ENCODE measurements at places on chromosomes 7 and 10. TPM values are rescaled to one million over a fixed set of nuclear protein-coding genes. Genes with fewer than 3 reads are reported as not detected.

DNA sequence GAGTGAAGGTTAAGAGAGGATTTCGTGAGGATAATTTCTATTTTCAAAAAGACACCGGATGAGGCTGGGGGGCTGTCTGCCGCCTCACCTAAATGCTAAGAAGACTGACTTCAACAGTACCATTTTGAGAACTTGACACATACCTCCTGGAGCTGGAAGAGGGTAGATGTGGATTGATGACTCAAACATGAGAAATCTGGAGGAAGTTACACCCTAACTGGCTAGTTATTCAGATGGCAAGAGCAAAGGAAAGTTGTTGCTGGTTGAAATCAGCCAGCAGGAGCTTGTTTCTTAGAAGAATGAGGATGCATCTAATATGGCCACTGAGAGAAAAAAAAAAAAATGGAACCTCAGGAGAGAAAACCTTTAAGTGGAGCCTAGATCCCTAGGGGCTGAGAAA lies 76.2 kb upstream of the KIAA1217 start:
- no peak for DNase-seq

Gene ERVW-1
- total RNA-seq, result not detected

GRCh38 chr10:64636461-64636860 lies 1115.3 kb downstream of the REEP3 start:
- DNase-seq, result no peak

- DNase-seq, result no peak
Measured at GRCh38 chr7:118657391-118658005, 433.0 kb downstream of the ANKRD7 start.

Gene ASIC3
- total RNA-seq, result 2.3 TPM

DNA sequence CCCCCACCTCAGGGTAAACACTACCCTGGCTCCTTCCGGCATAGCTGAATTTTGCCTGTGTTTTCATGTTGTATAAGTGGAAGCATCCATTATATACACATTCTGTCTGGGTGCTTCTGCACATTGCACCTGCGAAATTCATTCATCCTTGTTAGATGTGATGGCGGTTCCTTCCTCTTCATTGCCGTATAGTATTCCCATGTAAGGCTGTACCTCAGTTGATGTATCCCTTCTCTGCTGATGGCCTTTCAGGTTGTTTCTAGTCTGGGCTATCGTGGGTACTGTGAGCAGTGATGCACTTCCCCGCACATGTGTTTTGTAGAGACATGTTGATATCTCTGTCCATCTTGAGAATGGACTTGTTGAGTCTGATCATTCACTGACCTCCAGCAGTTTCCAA lies 28.9 kb downstream of the ELFN1 start:
- no peak for DNase-seq

DNA sequence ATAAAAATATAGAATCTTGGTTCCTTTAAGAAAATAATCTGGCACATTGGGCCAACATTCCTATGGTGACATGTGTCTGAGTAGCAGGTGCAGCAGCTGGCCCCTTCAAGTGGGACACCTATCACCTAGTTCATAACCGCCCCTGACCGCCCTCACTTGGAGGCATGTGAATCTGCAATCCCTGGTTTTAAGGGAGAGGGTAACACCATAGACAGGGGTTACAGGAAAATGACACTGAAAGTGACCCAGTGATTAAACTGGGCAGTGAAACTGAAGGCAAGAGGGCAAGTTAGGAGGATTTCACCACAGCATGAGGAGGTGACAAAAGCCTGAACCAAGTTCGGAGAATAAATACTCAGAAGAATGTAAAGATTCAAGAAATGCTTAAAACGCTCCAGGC lies 1.1 kb downstream of the RSU1 start:
- no peak for DNase-seq

Gene OR2A2
- not detected for total RNA-seq

GRCh38 chr7:139699640-139700504 lies 77.9 kb downstream of the HIPK2 start:
- DNase-seq, result no peak

GRCh38 chr10:68856352-68856751 lies 29.0 kb downstream of the STOX1 start:
- no peak for DNase-seq

DNA sequence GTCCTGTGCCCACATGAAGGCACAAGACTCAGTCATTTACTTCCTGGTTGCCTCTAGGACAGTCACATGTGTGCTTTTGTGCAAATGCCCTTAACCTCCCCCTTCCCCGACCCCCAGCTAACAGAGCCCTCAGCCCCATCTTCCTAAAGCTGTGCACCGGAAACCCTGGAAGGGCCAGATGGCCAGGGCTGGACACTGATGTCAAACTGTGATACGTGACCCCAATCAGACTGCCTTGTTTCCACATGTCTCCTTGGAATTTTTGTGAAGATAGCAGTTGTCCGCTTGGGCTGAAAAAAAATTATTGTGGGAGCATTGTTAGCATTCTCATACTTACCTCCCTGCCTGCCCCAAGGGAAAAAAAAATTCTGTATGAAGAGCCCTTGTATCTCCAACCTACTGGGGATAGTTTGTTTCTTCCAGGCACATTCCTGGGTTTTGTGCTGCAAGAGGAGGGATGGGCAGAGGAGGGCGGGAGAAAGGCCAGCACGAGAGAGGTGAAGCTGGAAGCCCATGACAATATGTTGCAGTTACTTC lies 17.0 kb upstream of the ADAM12 start:
- no peak for DNase-seq

- DNase-seq, result no peak
Measured at GRCh38 chr10:20289070-20289828, 473.0 kb downstream of the PLXDC2 start.

- no peak for DNase-seq
Measured at GRCh38 chr7:50228148-50228547, 76.4 kb upstream of the IKZF1 start.

Gene MCM10
- total RNA-seq, result 2.0 TPM

GRCh38 chr7:43495572-43495971 lies 87.3 kb upstream of the STK17A start:
- DNase-seq, result no peak

Gene ANKRD22
- 0.59 TPM for total RNA-seq

Gene CFAP43
- total RNA-seq, result 0.32 TPM

Gene PPIA
- total RNA-seq, result 1,313 TPM

- no peak for DNase-seq
Measured at GRCh38 chr10:76086761-76087639, 655.6 kb downstream of the LRMDA start.

DNA sequence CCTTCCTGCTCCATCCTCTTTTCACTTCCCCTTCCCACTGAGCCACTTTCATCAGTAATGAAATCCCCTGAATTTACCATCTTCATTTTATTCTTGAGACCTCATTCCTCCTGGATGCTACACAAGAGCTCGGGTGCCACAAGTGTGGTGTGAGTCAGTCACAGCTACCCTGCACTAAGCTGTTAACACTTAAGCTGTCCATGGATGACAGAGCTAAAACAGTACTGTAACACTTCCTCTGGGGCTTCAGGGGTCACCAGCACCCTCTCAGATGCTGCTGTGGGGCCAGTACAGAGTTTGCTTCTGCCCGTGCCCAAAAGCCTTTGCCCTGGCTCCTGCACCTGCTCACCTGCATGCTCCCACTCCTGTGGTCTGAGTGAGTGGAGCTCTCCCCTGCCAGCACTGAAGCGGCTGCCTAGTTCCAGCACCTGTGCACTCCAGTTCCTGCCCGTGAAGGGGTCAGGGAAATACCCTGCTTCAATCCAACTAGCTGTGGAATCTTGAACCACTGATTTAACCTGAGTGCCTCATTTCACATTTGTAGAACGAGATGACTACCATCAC lies 71.9 kb downstream of the POT1 start:
- no peak for DNase-seq

GRCh38 chr10:62077330-62078015 lies 176.0 kb downstream of the ARID5B start:
- DNase-seq, result no peak

DNA sequence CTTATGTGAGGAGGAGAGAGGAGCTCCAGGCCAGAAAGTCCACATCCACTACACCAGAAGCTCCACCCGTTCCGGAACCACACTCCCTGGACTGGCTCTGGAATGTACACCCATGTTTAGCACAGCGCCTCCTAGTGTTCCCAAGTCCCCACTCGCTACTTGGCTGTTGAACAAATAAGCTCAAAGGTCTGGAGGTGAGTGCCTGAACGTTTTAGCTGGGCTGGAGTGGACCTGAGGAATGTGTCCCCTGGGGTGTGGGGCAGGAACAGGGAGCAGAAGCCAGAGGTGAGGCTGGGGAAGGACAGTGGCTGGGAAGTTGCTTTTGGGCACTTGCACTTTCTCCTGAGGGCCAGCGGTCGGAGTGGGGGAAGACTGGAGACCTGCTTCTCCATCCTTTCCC lies 164.1 kb upstream of the CDCA7L start:
- DNase-seq, result no peak

Gene WASL
- total RNA-seq, result 27.8 TPM

GRCh38 chr7:130009848-130010688 lies 41.1 kb downstream of the ZC3HC1 start:
- no peak for DNase-seq

Gene PAPOLB
- 0.33 TPM for total RNA-seq

DNA sequence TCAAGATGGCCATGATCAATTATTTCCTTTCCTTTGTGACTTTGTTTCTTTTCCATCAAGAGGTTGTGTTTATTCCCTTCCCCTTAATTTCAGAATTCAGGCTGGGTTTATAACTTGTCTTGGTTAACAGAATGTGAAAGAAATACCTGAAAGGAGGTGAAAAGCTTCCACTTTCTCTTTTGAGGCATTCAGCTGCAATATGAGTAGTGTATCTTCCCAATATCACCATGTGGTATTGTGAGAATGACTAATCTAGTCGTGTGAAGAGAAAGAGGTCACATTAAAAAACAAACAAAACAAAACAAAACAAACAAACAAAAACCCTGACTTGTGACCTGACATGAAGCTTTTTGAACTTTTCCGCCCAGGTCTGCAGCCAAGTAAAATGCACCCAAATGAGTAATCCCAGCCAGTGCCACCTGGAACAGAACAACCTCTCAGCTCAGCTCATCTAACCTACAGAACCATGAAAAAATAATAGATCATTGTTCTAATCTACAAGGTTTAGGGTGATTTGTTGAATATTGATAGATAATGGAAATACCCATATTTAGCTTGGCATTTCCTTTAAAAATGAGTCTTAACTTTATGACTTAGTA lies 70.8 kb upstream of the TEX47 start:
- DNase-seq, result no peak

DNA sequence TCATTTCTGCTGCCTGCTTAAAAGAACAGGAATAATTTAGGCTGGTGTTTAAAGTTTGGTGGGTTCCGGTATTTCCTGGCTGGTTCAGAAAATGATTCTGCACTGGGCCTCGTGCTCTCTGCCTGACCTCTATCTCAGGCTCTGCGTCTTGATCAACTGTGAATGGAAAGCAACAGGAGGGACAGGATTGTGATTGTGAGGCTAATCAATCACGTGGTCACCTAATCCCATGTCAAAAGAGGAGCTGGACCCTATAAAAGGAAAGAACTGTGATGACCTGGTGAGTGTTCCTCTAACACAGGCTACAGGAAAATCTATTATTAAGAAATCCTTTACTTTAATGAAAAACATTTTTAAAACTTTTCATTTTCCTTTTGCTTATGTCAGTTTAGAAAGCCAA lies at the start of gene DHX32:
Gene DHX32 (minus strand): TSS at position 101 of the 400 bp plus-strand sequence. CDS start 468 bp downstream, outside the sequence.
- DNase-seq, result no peak

GRCh38 chr10:54702583-54703485 lies 98.2 kb downstream of the PCDH15 start:
- DNase-seq, result no peak

DNA sequence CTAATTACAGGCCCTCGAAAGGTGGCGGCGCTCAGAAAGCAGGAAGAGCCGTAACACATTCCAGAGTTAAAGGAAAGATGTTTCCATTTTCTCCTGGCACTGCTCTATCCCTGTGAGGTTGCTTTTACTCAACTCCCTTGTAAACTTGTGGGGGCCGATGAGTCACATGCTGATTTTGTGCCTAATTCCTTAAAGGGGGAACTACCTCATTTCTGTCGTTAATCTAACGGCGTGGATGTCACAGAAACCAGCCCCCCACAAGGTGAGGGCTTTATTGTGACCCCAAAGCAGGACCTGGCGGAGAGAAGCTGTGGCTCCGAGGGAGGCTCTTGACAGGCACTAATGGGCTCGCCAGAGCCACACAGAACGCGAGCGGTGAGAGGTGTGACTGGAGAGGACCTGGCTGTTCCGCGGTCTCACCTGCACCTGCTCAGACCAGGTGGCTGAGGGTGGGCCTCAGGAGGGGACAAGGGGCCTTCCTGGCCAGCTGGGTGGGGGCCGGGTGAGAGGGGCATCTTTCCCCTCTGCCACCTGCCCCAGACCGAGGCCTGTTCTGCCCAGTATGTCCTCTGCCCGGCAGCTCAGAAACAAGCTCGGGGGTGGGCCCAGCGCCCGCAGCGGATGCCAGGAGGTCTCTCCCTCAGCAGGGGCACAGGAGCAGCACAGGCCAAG lies 50.9 kb downstream of the CALML3 start:
- DNase-seq, result no peak

DNA sequence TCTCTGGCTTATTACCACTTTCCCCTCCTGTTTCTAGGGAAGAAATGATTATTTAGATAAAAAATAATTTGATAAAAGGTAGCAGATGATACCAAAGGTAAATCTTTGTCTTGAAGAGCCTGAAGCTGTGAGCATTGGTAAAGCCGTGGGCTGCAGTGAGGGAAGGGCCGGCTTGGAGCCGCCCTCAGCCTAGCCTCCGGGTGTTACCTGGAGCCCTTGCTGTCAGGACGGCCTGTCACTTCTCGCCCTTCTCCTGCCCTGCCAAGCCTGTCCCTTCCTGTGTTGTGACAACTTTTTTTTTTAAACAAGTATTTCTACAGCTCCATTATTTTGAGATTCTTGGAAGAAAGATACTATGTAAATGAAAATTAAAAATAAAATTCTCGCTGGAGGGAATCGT lies 7.0 kb downstream of the CUX1 start:
- no peak for DNase-seq

Gene CNPY1
- total RNA-seq, result not detected

- DNase-seq, result no peak
Measured at GRCh38 chr10:35027567-35027966, 62.6 kb downstream of the CUL2 start.

DNA sequence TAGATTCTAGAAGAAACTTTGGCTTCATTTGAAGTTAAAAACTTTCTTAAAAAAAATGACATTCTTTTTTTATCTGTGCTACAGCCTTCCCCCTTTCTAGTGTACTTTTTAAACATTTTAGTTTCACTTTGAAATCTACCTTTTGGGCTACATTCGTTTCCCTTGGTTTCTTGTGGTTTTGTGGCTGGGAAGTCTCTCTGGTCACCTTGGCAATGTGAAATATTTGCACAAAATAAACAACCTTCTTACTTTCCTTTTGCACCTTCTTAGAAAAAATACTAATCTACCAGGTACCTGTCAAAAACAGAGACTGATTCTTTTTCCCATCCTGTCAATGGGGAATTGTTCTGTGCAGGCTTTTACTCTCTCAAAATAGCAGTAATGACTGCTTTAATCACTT lies 350.2 kb downstream of the GATA3 start:
- DNase-seq, result no peak

Gene DHX32
- total RNA-seq, result 54.6 TPM

Gene STEAP4
- 73.1 TPM for total RNA-seq

DNA sequence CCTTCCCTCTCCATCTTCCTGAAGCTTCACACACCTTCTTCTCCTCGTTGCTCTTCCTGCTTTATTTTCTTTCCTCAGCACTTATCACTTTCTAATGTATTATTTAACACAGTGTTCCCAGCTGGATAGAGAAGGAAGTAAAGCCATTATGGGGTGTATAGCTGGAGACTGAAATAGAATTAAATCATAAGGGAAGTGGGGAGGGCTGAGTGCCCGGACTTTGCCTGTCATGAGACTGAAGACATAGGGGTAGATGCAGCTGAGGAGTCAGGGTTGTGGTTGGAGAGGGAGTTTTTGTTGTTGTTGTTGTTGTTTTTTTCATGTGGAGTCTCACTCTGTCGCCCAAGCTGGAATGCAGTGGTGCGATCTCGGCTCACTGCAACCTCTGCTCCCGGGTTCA lies 65.3 kb downstream of the GALNT11 start:
- no peak for DNase-seq

Gene HTR5A
- not detected for total RNA-seq

Gene SEMA3C
- total RNA-seq, result 108 TPM

Measured in breast epithelium (tissue), 4 donors.